Adipocyte (in vitro differentiated cells): ENCODE measurements at places on chromosomes 12 and 14.
A peak's percentile ranks its signal among the peaks of the same experiment; 100 is the strongest.

- DNase-seq, result no peak
Measured at GRCh38 chr14:78152201-78153063, 17.7 kb upstream of the NRXN3 start.

DNA sequence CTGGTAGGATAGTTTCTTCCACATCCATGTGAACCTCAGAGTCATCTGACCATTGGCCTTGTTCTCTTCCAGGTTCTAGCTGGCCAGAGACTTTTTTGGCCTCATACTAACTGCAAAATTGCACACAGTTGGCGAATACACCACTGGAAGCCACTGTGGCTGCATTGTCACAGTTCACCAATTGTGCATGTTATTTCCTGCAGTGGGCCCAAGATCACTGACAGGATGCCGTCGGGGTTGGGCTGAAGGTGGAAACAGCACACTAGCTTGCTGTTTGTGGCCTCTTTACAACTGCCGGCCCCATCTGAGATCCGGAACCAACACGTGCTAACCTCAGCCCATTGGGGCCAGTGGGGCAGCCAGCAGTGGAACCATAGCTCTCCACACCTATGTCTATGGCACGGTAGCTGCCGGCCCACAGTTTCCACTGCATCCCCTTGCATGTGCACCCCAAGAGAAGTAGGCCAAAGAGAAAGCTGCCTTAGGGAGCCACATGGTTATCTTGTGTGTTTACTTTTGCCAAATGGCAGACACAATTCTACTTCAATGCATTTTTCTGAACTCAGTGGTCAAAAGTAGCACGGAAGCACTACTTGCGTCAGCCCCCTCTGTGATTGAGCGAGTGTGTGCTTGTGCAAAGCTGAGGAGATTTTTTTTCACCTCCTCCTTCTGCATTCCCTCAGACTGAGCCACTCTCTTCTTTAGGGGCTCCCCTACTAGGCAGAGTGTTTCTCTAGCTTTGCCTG, 464.0 kb downstream of the RAD51B start:
- DNase-seq, result no peak

- DNase-seq, result peak; percentile 96
Measured at GRCh38 chr12:57865084-57865751, 18.7 kb upstream of the CTDSP2 start.

- peak; percentile 89 for DNase-seq
Measured at GRCh38 chr14:105203057-105203531, 22.0 kb upstream of the NUDT14 start.

DNA sequence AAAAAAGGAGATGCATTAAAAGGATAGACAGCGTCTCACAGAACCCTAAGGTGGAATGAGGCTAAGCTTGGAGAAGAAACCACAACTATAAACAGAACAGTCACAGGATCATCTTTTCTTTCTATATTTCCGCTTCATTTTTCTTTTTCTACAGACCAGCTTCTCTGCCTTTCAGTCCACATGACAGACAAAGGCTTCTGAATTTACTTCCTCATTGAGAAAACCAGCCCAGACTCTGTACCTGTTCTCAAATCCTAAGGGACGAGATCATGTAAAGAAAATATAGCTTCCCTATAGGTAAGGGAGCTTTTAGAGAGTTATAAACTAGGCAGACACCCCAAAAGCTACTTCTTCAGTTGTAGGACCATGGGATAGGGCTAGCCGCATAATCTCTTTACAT, 17.4 kb downstream of the SGPP1 start:
- DNase-seq, result no peak

GRCh38 chr14:104098272-104099095, 13.0 kb downstream of the ASPG start:
- DNase-seq, result no peak

- DNase-seq, result peak; percentile 59
Measured at GRCh38 chr12:9751204-9752144, 9.2 kb downstream of the CD69 start.

DNA sequence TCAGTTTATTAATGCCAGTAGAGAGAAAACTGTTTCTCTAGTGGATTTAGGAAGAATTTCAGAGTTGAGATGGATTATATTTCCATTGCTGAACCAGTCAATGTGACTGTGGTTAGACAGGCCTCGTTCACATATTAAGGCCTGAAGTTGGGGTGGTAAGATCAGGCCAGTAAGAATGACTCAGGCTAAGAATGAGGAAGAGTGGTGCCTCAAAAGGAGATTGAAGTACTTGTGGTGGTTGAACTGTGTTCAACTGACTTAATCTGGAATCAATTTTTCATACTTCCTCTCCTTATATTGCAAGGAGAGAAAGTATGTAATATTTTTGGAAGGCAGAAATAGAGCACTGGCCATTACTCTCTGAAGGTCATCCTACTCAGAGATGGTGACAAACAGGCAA, 37.8 kb upstream of the ATF7IP start:
- peak; percentile 58 for DNase-seq

GRCh38 chr12:74646831-74647230, 109.2 kb downstream of the ATXN7L3B start:
- DNase-seq, result peak; percentile 38

- no peak for DNase-seq
Measured at GRCh38 chr12:82554529-82554928, 132.2 kb upstream of the TMTC2 start.
